CD4-positive, alpha-beta memory T cell (primary cell): ENCODE measurements at places on chromosomes 12 and 14. TPM values are rescaled to one million over a fixed set of nuclear protein-coding genes. Genes with fewer than 3 reads are reported as not detected.

DNA sequence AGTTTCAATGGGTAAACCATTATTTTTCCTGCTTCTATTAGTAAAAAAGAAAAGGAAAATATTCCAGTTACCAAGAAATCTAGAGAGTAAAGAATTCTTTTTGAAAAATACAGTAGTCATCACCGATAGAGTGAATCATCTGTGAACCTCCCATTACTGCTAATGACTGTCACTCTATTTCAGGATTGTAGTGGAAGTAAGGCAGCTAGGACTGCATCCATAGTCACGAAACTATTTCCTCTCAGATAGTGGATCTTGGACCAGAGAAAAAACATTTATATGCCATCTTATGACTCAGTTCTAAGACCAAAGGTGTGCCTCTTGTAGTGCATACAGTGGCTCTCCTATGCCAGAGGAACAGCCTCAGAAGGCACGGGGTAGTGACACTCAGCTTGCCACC is 173.9 kb upstream of the PLEKHA5 start:
- no peak overlapping the region for H3K4me3 ChIP-seq
- H3K36me3 ChIP-seq, result no peaks in the 10 kb centered on the region
- no peaks in the 10 kb centered on the region for H3K27me3 ChIP-seq

DNA sequence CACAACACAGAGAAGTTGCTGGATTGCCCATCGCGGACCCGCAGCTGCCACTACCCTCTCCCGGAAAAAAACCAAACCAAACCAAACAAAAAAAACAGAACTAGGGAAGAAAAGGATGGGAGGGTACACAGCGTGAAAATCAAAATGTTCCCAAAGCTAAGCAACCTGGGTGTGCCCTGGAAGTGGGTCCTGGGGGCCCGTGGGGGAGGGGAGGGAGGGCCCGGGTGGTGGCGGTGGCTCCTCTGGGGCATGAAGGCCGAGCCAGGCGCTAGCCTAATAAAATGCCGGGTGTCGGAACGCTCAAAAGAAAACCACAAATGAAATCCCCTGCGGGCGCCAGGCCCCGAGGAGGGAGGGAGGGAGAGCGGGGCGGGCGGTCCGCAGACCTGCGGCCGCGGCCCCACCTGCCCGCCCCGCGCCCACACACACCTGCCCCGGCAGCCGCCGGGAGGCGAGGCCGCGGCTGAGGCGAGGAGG is 787 bp downstream of the HECTD4 start:
- peaks cover 18% of the 10 kb centered on the region for H3K4me1 ChIP-seq
- H3K27ac ChIP-seq, result peak overlapping the region; percentile 59
- H3K4me3 ChIP-seq, result peak overlapping the region; percentile 24
- no peaks in the 10 kb centered on the region for H3K36me3 ChIP-seq
- H3K27me3 ChIP-seq, result no peaks in the 10 kb centered on the region
- no peak for DNase-seq

GRCh38 chr12:26789731-26790644 is 43.0 kb downstream of the ITPR2 start:
- peaks cover 5% of the 10 kb centered on the region for H3K36me3 ChIP-seq
- H3K4me3 ChIP-seq, result no peak overlapping the region
- H3K27me3 ChIP-seq, result no peaks in the 10 kb centered on the region
- DNase-seq, result no peak
- H3K27ac ChIP-seq, result no peak overlapping the region
- H3K4me1 ChIP-seq, result peaks cover 12% of the 10 kb centered on the region

- no peaks in the 10 kb centered on the region for H3K36me3 ChIP-seq
- peak within 1 kb of the TSS; percentile 51 for H3K4me3 ChIP-seq
- H3K27me3 ChIP-seq, result no peaks in the 10 kb centered on the region
- H3K27ac ChIP-seq, result peak within 1 kb of the TSS; percentile 44
Measured at GRCh38 chr12:67989184-67989920, at the start of gene IFNG-AS1. TSS of gene IFNG-AS1 (plus strand) at chr12:67989447.

DNA sequence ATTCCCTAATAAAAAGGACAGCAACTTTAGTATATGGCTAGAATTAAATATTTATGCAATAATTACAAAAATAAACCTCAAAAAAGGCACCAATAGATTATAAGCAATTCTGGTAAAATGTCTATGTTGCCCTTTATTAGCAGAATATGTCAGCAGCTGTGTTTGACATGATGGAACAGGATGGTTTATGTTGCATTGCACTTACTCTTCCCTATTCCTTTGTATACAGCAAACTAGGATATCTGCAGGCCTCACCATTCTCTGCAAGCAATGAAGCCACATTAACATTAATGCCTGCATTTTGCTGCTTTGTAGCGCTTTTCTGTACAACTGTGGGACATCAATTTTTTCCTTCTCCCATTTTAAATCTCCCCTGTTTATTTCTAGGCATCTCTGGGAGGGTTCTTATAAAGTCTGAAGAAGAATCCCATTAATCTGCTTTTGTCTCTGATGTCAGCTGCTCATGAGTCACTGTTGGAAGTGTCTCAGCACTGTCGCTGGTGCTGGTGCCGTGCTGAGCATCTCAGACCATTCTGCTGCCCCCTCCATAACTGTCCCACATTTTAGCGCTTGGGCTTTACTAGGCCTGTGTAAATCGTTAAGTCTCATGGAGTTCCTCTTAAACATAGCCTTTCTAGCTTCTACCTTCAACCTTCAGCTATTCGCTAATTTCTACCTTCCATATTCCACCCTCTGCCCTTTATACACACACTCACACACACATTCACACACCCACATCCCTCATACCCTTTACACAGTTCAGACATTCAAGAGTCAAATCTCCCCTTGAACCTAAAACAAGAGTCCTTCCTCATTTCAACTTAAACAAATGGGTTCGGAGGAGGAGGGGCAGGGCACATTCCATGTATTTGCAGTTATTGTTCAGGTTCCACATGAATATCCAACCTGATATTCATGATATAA is 64.4 kb upstream of the TRHDE start:
- H3K27ac ChIP-seq, result no peak overlapping the region
- no peak for DNase-seq
- no peaks in the 10 kb centered on the region for H3K4me1 ChIP-seq
- H3K36me3 ChIP-seq, result no peaks in the 10 kb centered on the region
- no peak overlapping the region for H3K4me3 ChIP-seq

DNA sequence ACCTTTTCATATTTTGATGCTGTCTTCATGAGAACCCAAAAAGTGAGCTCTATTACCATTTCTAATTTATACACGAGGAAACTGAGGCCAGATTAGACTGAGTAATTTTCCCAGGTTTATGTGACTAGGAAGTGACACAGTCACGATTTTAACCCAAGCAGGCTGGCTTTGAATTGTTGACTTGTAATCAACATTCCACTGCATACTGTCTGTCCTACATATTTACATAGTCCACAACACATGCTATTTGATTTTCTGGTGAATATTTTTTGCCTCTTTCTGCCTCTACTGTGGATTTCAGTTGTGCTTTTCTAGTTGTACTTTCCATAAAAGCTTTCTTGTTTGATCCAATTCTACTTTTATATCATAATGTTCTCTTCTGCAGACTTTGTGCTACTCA is 8.2 kb downstream of the TAS2R7 start:
- H3K4me1 ChIP-seq, result no peaks in the 10 kb centered on the region
- DNase-seq, result no peak
- H3K36me3 ChIP-seq, result no peaks in the 10 kb centered on the region
- no peak overlapping the region for H3K4me3 ChIP-seq
- H3K27me3 ChIP-seq, result no peaks in the 10 kb centered on the region
- no peak overlapping the region for H3K27ac ChIP-seq

- DNase-seq, result no peak
- no peaks in the 10 kb centered on the region for H3K36me3 ChIP-seq
- no peak overlapping the region for H3K27ac ChIP-seq
Measured at GRCh38 chr14:73428353-73428824, 30.0 kb downstream of the NUMB start.

- H3K27ac ChIP-seq, result no peak overlapping the region
- DNase-seq, result no peak
- H3K4me3 ChIP-seq, result no peak overlapping the region
- peaks cover 14% of the 10 kb centered on the region for H3K4me1 ChIP-seq
- no peaks in the 10 kb centered on the region for H3K36me3 ChIP-seq
Measured at GRCh38 chr12:55704824-55705718, 2.6 kb downstream of the ITGA7 start.

DNA sequence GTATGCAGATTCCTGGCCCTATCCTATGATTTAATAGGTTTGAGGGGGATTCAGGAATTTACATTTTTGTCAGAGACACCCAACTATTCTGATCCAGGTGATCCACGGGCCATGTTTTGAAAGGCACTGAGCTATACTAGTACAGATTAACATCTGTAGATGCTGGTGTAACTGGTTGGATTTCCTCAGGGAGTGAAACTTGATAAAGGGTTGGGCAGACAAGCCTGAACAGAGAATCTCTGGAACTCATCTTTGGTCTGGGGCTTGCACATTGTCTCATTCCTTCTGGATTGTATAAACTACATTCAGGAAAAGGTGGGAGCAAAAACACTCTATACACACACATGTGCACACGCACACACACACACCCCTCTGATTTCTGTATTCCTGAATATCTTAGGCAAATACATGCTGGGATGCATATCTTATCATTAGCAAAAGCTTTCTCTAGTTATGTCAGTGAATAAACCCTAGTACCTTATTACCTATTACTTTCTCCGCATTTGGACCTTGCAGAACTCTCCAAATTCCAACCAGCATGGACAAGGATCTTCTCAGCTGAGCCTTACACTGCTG is 104.6 kb downstream of the SLC38A1 start:
- no peaks in the 10 kb centered on the region for H3K4me1 ChIP-seq
- no peaks in the 10 kb centered on the region for H3K36me3 ChIP-seq
- no peaks in the 10 kb centered on the region for H3K27me3 ChIP-seq
- no peak for DNase-seq
- no peak overlapping the region for H3K27ac ChIP-seq
- H3K4me3 ChIP-seq, result no peak overlapping the region

DNA sequence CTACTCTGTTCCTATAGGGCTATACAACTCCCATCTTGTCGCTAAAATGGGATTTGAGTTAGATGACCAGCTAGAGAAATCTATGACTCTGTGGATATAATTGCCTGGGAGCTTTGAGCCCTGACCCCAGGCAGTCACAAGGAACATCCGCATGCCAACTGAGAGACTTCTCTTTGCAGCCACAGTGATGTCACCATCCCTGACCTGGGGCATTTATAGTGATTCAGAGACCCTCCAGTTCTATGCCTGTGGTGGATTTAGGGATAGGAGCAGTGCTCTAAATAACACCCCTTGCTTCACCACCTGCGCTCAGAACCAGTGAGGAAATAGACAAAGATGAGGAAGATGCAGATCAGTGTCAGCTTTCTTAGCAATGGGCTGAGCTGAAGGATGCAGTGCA is 86.2 kb downstream of the RIN3 start:
- H3K4me1 ChIP-seq, result peaks cover 12% of the 10 kb centered on the region
- no peaks in the 10 kb centered on the region for H3K36me3 ChIP-seq
- DNase-seq, result no peak
- no peak overlapping the region for H3K4me3 ChIP-seq

DNA sequence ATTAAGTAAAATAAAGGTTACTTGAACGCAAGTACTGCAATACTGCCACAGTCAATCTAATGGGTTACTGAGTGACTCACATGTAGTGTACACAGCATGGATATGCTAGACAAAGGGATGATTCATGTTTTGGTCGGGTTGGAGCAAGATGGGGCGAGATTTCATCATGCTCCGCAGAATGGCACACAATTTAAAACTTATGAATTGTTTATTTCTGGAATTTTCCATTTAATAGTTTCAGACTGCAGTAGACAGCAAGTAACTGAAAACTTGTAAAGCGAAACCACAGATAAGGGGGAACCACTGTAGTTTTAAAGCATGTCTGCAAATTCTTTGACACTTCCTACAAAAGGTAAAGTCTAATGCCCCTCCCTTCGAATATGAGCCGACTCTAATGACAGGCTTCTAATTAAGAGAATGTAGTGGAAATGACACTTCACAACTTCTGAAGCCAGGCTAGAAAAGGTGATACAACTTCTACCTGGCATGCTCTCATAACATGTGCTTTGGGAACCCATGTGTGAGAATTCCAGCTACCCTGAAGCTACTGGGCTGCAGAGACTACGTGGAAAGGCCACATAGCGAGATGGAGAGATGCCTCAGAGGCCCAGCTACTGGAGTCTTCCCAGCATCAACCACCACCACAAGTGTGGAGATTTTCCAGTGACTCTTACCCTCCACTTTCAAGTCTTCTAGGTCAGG is 13.9 kb upstream of the TCP11L2 start:
- DNase-seq, result no peak
- no peak overlapping the region for H3K27ac ChIP-seq
- no peaks in the 10 kb centered on the region for H3K36me3 ChIP-seq
- H3K27me3 ChIP-seq, result no peaks in the 10 kb centered on the region

GRCh38 chr14:76926521-76927251 is 100.5 kb downstream of the LRRC74A start:
- H3K36me3 ChIP-seq, result no peaks in the 10 kb centered on the region
- no peaks in the 10 kb centered on the region for H3K27me3 ChIP-seq
- DNase-seq, result peak; percentile 96
- H3K4me1 ChIP-seq, result peaks cover 78% of the 10 kb centered on the region
- peak overlapping the region; percentile 3 for H3K4me3 ChIP-seq
- H3K27ac ChIP-seq, result peak overlapping the region; percentile 89

- no peak for DNase-seq
- no peaks in the 10 kb centered on the region for H3K27me3 ChIP-seq
- no peak overlapping the region for H3K27ac ChIP-seq
- no peaks in the 10 kb centered on the region for H3K36me3 ChIP-seq
Measured at GRCh38 chr14:94163796-94164195, 10.3 kb upstream of the PPP4R4 start.

GRCh38 chr12:206746-207440 is 7.1 kb downstream of the SLC6A12 start:
- H3K36me3 ChIP-seq, result no peaks in the 10 kb centered on the region
- no peaks in the 10 kb centered on the region for H3K4me1 ChIP-seq
- no peak overlapping the region for H3K4me3 ChIP-seq
- H3K27ac ChIP-seq, result no peak overlapping the region

DNA sequence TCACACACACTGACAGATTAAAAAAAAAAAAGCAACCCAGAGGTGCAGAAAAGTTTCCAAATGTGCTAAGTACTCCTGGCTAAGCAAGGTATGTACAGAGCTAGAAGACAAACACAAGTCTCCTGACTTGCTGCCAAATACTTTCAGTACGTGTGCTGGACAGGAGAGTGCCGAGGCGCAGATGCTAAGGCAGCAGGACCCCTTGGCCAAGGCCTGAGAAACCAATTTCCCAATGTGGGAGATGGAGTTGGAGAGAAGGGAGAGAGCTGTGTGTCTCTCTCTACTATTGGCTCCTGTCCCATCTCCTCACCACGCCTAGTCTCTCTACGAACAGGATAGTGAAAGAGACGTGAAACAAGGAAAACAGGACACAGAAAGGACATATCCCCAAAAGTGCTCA is 5.3 kb downstream of the SPRYD3 start:
- no peak overlapping the region for H3K27ac ChIP-seq
- peaks cover 63% of the 10 kb centered on the region for H3K36me3 ChIP-seq
- no peak for DNase-seq
- H3K27me3 ChIP-seq, result no peaks in the 10 kb centered on the region

DNA sequence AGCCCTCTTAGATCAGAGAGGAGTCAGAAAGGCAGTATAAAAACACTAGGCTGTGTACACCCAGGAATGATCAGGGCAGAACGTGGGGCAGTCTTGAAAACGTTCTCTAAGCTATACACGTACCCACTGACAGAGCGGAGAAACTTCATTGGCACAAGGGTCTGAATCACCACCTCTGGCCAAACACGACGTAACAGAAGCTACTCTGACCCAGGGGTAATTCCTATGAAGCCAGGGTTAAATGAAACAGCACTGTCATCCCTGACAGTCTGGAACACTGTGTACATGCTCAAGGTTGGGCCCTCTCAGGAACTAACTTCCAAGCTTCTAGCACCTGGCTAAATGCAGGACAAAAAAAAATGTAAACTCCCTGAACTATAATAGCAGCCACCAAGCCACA is 38.4 kb downstream of the PARP11 start:
- H3K4me3 ChIP-seq, result no peak overlapping the region
- no peak overlapping the region for H3K27ac ChIP-seq
- DNase-seq, result no peak
- H3K36me3 ChIP-seq, result no peaks in the 10 kb centered on the region

DCTN2 gene
- polyA plus RNA-seq, result 86.2 TPM

CEP170B gene
- polyA plus RNA-seq, result 0.16 TPM

AICDA gene
- not detected for polyA plus RNA-seq

TPPP2 gene
- polyA plus RNA-seq, result not detected

ANAPC5 gene
- 231 TPM for polyA plus RNA-seq
